IMR-90 (cell line): ENCODE measurements at places on chromosomes 5 and 9. TPM values are rescaled to one million over a fixed set of nuclear protein-coding genes. Genes with fewer than 3 reads are reported as not detected.

The CNTFR gene
- total RNA-seq, result not detected in 2 replicates

The C5orf52 gene
- not detected in 2 replicates for total RNA-seq

The PCDHA8 gene
- total RNA-seq, result under 0.01 TPM in 1 of 2 replicates, not detected in the other

The LRRC14B gene
- not detected in 2 replicates for total RNA-seq

The MOB3B gene
- under 0.01 TPM in 2 replicates for total RNA-seq

The LHX3 gene
- total RNA-seq, result not detected in 2 replicates

The FGFR4 gene
- 0.90 and 1.7 TPM in 2 replicates for total RNA-seq

The UIMC1 gene
- total RNA-seq, result 23.1 and 27.6 TPM in 2 replicates

The GRIA1 gene
- 1.3 and 1.4 TPM in 2 replicates for total RNA-seq

The TRIM7 gene
- total RNA-seq, result 0.54 and 0.83 TPM in 2 replicates

The SPATA31C1 gene
- total RNA-seq, result not detected in 2 replicates

The DUSP1 gene
- 304 and 320 TPM in 2 replicates for total RNA-seq

The AK1 gene
- total RNA-seq, result 44.8 and 51.4 TPM in 2 replicates

The SHC3 gene
- total RNA-seq, result 13.3 and 13.9 TPM in 2 replicates

The NKD2 gene
- total RNA-seq, result not detected in 2 replicates
